A549 treated with GW870086 at 1 μM for 4 hours (cell line): ENCODE measurements at places on chromosomes 1 and 21. TPM values are rescaled to one million over a fixed set of nuclear protein-coding genes. Genes with fewer than 3 reads are reported as not detected.

FAM78B gene
- total RNA-seq: 0.21 to 0.52 TPM (median 0.35 TPM) in 5 replicates

FCGR2B gene
- total RNA-seq: not detected in 5 replicates

TMEM52 gene
- 0.65 to 0.80 TPM (median 0.74 TPM) in 5 replicates for total RNA-seq

PTPN22 gene
- total RNA-seq: not detected in 5 replicates

OR2T35 gene
- total RNA-seq: not detected in 5 replicates

TMEM9 gene
- total RNA-seq: 77.3 to 90.1 TPM (median 89.8 TPM) in 5 replicates

AGT gene
- total RNA-seq: 0.07 to 0.29 TPM (median 0.17 TPM) in 4 of 5 replicates, not detected in the other

TMEM82 gene
- total RNA-seq: not detected in 5 replicates

KCNJ6 gene
- 2.8 to 4.0 TPM (median 3.8 TPM) in 5 replicates for total RNA-seq

DNAJC28 gene
- total RNA-seq: 0.17 to 0.49 TPM (median 0.29 TPM) in 5 replicates

HCN3 gene
- total RNA-seq: 3.2 to 6.4 TPM (median 5.2 TPM) in 5 replicates

ENAH gene
- total RNA-seq: 68.4 to 90.6 TPM (median 86.1 TPM) in 5 replicates

LORICRIN gene
- not detected in 5 replicates for total RNA-seq

PLCH2 gene
- total RNA-seq: 0.17 to 0.53 TPM (median 0.28 TPM) in 5 replicates

OLFML2B gene
- total RNA-seq: 0.31 to 1.1 TPM (median 0.48 TPM) in 5 replicates

ZNF326 gene
- 15.0 to 19.8 TPM (median 18.0 TPM) in 5 replicates for total RNA-seq

PDZK1IP1 gene
- 6.2 to 9.4 TPM (median 8.5 TPM) in 5 replicates for total RNA-seq

IL12RB2 gene
- total RNA-seq: 0.08 TPM in 1 of 5 replicates, not detected in the others

AQP10 gene
- total RNA-seq: not detected in 5 replicates
